ENCODE measurements at places on chromosomes 13 and 19. TPM values are rescaled to one million over a fixed set of nuclear protein-coding genes. Genes with fewer than 3 reads are reported as not detected.

DNA sequence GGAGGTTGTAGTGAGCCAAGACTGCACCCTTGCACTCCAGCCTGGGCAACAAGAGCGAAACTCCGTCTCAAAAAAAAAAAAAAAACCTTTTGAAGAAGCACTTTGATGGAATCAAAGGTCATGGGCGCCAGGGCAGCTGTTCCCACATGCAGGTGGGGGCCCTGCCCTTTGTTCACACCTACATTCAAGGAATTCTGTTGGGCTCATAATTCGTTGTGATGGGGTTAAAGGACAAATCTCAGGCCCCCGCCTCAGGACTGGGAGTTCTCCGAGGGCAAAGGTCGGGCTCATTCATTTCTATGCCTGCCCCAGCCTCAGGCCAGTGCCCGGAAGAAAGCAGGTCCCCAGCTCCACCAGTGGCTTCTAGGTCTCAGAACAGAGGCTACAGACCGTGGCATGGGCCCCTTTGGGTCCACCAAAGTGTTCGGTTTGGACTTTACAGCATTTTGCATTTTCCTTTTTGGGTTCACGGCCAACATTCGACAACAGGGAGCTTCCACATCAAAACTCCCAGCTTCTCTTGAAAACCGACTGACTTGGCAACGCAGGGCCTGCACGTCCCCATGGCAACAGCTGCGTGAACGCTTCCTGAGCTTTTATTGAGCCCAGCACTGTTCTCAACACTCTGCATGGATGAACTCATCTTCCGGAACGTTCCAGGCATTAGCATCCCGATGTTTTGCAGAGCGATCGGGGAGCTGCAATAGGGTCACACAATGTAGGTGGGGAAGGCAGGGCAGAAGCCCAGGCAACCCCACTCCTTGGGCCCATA is 10.1 kb upstream of the GTF2F1 start:
- DNase-seq, result peak; percentile 63

DNA sequence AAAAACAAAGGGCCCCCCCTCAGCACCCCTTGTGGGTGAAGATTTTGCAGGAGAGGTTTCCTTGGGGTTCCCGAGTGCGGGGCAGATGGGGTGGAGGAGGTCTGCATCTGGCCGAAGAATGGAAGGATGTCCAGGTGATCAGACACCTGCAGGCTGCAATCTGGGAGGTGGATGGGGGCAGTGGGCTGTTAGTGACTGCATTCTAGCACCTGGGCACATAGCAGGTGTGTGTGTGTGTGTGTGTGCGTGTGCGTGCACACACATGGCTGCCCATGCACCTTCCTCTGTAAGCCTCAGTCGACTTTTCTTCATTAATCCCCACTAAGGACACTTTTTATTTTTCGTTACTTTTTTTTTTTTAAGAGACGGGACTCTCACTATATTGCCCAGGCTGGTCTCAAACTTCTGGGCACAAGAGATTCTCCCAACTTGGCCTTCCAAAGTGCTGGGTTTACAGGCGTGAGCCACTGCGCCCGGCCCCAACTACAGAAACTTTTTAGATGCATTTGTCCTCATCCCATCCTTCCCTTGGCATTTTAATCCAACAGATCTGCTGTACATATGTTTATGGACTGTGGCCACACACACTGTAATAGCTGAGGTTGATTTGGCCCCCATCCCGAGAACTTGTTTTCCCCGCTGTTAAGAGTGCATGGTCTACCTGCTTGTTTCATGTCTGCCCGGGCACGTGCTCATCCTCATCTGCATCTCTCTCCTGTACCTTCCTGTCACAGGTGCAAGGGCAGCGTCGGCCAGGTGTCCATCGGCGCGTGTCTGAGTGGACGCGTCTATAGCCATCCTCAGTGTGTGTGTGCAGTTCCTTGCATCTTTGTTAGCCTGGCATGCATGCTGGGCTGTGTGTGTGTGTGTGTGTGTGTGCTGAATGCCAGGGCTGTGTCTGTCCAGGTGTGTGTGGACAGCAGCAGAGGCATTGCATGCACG is 731 bp downstream of the MAG start:
- no peak for DNase-seq

- DNase-seq, result no peak
Measured at GRCh38 chr19:45821103-45821521, 6.0 kb upstream of the RSPH6A start.

DNA sequence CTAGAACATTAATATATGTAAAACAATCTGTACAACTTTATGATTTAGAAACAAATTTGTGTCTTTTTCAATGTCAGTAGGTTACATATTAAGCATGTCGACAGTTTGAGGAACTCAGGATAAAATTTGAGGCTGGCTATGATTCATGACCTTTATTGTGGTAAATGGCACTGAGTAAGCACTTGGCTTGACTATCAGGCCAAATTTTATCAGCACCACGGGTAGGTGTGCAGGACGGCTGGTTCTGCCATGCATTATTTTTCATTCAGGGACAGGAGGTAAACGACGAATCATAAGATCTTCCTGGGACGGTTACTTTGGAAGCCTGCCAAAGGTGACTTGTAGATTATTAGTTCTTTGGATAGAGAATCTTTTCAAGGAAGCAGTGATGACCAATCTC is 19.9 kb upstream of the CYP4F8 start:
- no peak for DNase-seq

- no peak for DNase-seq
Measured at GRCh38 chr13:43170506-43170905, 147.1 kb downstream of the DNAJC15 start.

DNA sequence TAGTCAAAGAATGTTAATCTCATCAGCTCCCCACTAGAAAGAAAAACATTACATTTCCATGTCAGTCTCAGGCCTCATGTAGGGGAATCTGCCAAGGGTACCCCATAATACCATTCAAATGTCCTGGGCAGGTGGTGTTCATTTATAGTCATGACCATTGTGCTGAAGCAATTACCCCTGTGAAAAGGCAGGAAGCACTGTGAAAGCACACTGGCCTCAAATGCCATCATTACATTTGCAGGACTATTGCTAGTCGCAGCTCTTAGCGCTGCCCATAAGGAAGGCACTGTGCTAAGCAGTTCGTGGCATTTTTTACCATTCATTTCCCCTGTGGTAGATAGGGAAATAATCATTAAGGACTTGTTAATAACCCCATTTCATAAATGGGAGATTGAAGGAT is 109.0 kb downstream of the LHFPL6 start:
- no peak for DNase-seq

DNA sequence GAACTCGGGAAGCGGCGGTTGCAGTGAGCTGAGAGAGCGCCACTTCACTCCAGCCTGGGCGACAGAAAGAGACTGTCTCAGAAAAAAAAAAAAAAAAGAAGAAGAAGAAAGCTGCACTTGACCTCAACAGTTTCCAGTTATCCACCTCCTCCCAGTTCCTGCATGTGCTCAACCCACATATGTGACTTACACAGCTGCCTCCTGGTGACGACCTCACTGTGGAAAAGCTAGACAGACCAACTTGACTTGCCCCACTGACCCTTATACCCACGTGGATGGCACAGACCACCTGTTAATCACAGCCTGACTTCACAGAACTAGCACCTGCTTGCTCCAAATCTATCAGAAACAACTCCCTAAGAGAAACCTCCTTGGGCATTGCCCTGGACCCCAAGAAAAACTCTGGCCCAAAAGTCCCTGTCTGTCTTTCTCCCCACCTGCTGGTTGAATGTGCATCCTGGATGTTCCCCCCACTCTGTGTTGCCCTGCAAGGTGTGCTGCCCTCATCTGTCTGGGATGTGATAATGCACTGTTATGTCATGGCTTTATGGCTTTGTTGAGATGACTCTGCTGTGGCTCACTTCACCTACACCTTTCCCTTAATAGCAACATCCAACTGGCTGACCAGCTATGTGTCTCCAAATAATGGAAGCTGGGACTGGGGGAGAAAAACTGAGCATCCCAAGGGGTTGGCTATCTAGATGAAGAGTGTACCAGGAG is 2.8 kb downstream of the ZNF20 start:
- DNase-seq, result no peak

DNA sequence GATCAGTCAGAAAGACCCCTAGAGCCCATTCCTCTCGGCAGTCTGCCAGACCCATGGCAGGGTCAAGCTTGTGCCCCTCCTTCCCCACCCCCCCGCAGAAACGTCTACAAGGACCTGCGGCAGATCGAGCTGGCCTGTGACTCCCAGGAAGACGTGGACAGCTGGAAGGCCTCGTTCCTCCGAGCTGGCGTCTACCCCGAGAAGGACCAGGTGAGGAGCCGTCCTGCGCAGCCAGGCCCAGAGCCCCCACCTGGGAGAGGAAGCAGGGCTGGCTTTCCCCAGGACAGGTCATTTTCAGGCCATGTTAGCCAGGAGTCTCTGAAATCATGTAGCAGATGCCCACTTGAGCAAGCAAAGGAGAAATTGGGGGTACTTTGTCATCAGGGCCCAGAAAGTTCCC is 12.3 kb downstream of the TMED1 start:
- no peak for DNase-seq

DNA sequence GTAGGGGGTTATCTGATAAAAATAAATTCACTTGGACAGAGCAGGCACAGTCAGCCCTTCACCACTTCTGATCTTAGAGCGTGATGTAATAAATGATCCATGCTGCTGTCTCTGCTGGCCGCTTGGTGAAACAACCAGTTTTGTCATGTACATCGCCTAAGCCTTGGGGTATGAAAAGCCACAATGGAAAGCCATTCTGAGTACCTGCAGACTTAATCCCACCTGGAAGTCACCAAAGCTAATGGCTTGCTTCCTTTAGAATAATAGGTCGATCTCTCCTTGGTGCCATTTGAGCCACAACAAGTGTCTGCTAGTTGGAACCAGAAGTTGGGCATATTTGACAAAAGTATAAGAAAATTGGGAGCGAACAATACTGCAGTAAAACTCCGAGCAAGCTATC is 1649.7 kb upstream of the SPRY2 start:
- no peak for DNase-seq

GRCh38 chr19:51712461-51713081 is 11.2 kb downstream of the HAS1 start:
- DNase-seq, result peak; percentile 54

The ZNF787 gene
- total RNA-seq, result 25.0 TPM
